Kidney glomerular epithelial cell (primary cell): ENCODE measurements at places on chromosomes 1 and 21.

- no peak for DNase-seq
Measured at GRCh38 chr1:154463512-154463990, 38.5 kb upstream of the TDRD10 start.

GRCh38 chr1:64975127-64975526, 8.8 kb upstream of the JAK1 start:
- no peak for DNase-seq

- DNase-seq = peak; percentile 89
Measured at GRCh38 chr1:221165839-221166500, 286.7 kb downstream of the HLX start.

DNA sequence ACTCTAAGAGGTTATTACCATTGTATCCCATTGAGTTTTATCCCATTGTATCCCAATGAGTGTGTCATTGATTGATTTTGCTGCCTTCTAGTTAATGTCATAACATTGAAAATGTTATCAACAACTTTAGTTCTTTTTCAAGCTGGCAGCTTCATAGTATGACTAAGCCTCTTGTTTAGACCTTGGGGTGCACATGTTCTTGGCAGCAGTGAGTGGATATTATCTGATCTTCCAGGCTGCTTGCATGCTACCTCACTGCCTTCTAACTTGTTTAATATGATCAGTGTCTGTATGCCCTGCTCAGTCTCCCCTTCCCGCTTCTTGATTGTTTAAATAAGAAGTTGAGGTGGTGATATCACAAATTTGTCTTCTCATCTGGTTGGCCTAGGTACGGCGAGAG, 24.6 kb downstream of the NTPCR start:
- DNase-seq = no peak

GRCh38 chr1:216388558-216388957, 34.7 kb downstream of the USH2A start:
- no peak for DNase-seq

DNA sequence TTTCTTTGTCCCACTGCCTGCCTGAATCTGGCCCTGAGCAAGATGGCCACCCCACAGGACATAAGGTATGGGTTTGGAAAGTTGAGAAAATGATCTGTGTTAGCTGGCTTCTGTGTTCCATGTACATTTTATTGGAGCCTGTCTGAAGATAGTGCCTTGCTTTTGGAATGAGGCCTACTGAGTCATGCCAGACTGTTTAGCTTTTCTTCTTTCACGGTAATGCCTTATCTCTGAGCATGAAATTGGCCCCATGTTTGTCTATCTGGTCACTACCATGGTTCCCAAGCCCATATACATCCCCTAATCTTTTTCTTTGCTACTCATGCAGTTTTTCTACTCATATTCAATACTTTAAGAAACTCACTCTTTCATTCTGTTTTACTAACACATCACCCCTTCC, 85.1 kb upstream of the LMO4 start:
- no peak for DNase-seq

DNA sequence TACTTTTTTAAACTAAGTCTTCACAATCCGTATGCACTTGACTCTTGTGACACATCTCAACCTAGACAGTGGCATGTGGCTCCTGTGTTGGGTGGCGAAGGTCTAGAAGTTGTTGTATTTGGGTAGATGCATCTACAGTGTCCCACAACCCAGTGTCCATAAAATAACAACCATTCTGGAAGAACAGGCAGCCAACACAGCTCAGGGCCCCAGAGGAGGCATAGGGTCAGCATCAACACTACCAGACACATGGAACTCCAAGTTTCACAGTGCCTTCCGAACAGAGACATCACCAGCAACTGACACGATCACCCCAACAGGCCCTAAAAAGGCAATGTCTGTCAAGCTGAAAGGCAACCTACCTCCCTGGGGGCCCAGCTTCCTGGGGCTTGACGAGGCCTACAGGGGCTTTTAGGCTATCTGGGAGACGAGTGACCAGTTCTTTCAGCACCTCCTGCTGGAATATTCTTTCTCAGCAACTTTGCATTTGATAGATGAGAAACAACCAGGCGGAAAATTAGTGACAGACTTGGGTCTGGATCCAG, 5.6 kb downstream of the SH3BP5L start:
- DNase-seq = no peak

GRCh38 chr1:16124377-16125087, 31.3 kb downstream of the EPHA2 start:
- no peak for DNase-seq

DNA sequence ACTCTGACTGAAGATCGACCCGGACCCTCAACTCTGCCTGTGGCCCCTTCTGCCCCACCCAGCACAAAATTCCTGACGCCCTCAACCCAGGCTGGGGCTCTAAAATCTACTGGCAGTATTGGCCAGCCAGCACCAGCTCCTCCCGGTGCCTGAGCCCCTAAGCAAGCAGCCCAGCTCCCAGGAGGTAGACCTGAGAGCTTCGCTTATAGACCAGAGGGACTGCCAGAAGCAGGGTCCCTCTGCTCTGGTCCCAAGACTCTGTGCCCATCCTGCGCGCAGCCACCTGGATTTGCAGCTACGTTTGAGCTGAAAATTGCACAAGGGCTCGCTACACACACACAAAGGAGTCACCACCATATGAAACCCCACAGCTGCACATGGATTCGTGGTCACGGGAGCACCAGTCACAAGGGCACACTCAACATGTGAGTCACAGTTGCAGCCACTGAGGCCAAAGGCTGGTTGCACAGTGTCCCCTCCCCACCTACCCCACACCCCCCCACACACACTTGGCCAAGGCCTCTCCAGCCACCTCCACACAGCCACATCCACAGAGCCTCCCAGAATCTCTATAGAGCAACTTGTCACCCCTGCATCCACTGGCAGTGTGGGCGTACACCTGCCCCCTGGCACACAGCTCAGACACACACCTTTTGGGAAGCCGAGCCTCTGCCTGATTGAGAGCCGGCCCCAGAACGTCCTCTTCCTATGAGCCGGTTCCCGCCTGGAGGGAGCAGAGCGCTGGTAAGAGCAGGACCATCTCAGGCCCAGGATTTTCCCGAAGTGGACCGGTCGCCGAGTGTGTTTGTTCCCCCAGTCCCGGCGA, 1.1 kb upstream of the DMBX1 start:
- no peak for DNase-seq

- no peak for DNase-seq
Measured at GRCh38 chr1:46244656-46245371, 2.7 kb upstream of the RAD54L start.

- peak; percentile 73 for DNase-seq
Measured at GRCh38 chr1:27099587-27100334, 55.2 kb downstream of the SLC9A1 start.

DNA sequence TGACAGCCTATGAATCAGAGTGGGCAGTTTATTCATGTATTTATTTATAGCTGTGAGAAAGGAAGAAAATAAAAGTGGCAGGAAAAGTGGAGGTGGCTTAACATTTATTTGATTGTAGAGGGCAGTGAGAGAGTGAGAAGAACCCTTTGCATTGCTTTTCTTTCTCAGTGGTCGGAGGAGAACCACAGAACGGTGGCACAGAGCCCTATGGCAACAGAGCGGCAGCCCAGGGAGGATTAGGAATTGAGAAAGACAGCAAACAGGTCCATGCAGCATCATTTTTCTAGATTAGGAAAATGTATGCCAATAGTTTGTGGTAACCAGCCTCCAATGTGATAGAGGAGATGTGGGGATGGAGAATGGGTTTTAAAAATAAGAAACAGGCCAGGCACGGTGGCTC, 53.1 kb downstream of the NMNAT2 start:
- no peak for DNase-seq

- DNase-seq = no peak
Measured at GRCh38 chr21:27225151-27225550, 258.3 kb upstream of the ADAMTS5 start.

DNA sequence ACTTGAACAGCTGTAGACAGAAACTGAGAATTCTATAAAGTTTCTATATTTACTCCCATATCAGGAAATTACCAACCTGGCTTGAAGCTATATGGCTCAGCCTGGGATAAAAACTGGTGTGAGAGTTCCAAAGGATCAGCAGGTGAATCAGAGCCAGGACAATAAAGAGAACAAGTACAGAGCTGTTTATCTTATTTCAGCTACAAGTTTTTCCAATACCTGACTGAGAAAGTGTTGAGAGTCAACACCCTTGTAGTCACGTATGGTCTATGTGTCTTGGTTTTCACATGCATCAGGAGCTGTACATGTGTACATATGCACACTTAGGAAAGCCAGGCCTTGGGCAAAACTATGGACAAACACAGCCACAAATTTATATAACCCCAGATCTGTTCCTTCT, 40.7 kb upstream of the CXADR start:
- no peak for DNase-seq

- DNase-seq = no peak
Measured at GRCh38 chr1:156851779-156852417, 7.0 kb downstream of the INSRR start.

DNA sequence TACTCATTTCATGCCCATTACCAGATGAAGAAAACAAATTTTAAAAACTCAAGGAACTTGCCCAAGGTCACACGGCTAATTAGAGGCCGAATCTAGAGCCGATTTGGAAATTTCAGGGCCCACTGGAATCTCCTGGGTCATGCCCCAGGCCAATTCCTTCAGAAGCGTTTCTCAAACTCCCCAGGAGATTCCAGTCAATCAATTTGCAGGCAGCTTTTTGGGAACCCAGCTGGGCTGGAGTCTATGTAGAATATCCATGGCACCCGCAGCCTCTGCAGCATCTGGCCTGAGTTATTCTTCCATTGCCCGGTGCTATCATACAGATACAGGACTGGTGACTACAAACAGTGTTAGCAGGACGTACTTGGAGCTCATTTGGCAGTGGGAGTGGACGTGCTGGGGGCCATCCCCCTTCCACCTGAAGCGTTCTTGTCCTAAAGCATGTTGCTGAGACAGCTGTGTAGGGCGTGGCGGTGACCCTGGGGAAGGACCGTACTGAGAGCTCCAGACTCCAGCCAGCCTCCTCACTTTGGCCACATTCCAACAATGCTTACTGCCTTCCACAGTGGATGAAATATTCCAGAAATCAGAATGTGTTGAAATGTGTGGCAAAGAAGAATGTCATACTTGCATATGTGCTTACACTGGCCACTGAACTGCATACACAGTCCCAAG, 38.3 kb downstream of the ABCG1 start:
- DNase-seq = no peak

- DNase-seq = peak; percentile 63
Measured at GRCh38 chr1:197915862-197916499, 1.2 kb upstream of the LHX9 start.

GRCh38 chr1:226001963-226002666, 3.0 kb upstream of the SDE2 start:
- DNase-seq = no peak

DNA sequence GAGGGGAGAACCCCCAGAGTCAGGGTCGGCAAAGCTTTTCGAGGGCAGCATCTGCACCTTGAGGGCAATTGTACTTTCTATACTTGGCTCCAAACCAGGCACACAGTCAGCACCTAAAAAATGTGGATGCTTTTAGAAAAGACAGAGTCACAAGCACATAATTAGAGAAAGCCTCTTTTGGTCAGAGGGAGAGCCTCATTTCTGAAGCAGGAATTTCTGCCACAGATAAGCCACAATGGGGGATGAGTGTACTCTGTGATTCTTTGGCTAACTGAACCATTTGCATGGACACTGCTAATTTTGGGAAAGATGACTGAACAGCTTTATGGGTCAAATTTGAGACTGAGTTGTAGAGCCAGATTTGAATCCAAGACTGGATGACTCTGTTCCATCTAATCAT, 635.7 kb downstream of the KIF26B start:
- no peak for DNase-seq

- no peak for DNase-seq
Measured at GRCh38 chr21:43869486-43870325, 4.7 kb downstream of the AGPAT3 start.

DNA sequence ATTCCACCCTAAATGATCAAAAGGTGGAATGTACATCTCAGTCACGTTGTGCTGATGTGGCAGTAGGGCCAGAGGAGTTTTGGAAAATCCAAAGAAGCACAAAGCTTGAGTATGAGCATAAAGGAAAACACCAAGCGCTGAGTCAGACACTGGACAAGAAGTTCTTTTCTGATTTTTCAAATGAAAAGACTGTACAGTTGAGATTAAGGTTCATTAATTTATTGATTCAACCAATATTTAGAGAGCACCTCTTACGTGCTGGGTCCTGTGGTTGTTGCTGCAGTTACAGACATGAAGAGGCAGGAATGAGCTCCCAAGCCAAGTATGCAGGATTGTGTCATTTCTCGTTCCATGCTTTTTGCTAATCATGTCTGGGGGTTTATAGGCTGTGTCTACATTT, 28.9 kb upstream of the APP start:
- no peak for DNase-seq

- DNase-seq = no peak
Measured at GRCh38 chr1:89594096-89594740, 38.7 kb upstream of the LRRC8C start.

DNA sequence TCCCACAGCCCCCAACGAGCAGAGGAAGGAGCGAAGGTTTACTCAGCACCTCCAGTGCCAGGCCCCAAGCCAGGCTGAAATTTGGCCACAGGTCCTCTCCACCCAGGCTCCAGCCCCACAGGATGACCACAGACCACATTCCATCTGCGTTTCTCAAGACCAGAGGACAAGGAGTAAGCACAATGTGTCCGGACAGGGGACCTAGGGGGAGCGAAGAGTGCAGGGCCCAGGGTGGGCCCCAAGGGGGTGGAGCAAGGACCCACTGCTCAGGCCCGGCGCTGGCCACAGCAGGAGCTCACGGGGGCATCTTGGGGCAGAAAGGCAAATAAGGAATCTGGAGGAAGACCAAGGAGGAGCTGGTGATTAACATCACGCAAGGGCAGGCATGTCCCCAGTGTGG, 100.5 kb downstream of the NPHP4 start:
- DNase-seq = no peak

DNA sequence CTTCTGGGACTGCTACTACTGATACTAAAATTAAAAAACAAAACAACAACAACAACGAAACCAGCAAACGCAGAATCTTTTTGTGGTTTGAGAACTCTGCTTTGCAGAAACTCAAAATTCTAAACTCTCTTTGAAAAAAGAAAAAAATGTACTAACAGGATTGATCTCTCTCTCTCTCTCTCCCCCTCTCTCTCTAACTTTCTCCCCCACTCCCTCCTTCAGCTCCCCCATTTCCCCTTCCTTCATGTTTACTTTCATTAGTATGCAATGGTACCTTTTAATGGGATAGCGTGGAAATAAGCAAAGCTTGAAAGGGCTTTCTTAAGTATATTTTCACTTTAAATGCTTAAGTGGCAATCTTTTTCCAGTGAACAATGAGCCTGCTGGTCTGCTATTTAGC, 562.6 kb upstream of the ADGRL2 start:
- no peak for DNase-seq
